A549 treated with Mapracorat at 1 μM for 4 hours (cell line): ENCODE measurements at places on chromosomes 6 and 20. TPM values are rescaled to one million over a fixed set of nuclear protein-coding genes. Genes with fewer than 3 reads are reported as not detected.

Gene TSPYL1
- 25.0 to 29.7 TPM (median 28.5 TPM) in 5 replicates for total RNA-seq

Gene HLA-DPA1
- total RNA-seq: not detected in 5 replicates

Gene EBF4
- 2.9 to 4.0 TPM (median 3.0 TPM) in 5 replicates for total RNA-seq

Gene XKR7
- 0.01 to 0.02 TPM in 2 of 5 replicates, not detected in the others for total RNA-seq

Gene BTN2A1
- 16.9 to 22.9 TPM (median 19.1 TPM) in 5 replicates for total RNA-seq

Gene LAMP5
- total RNA-seq: 0.10 to 0.11 TPM in 2 of 5 replicates, not detected in the others

Gene ATRN
- total RNA-seq: 17.9 to 26.4 TPM (median 25.5 TPM) in 5 replicates

Gene BCAS1
- total RNA-seq: 0.39 to 0.65 TPM (median 0.43 TPM) in 5 replicates

Gene SLC22A7
- not detected in 5 replicates for total RNA-seq

Gene ABHD16B
- total RNA-seq: not detected in 5 replicates

Gene POPDC3
- total RNA-seq: 23.4 to 25.4 TPM (median 24.4 TPM) in 5 replicates

Gene PSMF1
- total RNA-seq: 205 to 221 TPM (median 209 TPM) in 5 replicates

Gene MCCD1
- not detected in 5 replicates for total RNA-seq

Gene PAK5
- not detected in 5 replicates for total RNA-seq

Gene MRAP2
- total RNA-seq: 1.2 to 2.0 TPM (median 1.7 TPM) in 5 replicates
